ENCODE measurements at places on chromosomes 5 and 9.

- no peak for DNase-seq
Measured at GRCh38 chr5:107531308-107531707, 139.4 kb downstream of the EFNA5 start.

DNA sequence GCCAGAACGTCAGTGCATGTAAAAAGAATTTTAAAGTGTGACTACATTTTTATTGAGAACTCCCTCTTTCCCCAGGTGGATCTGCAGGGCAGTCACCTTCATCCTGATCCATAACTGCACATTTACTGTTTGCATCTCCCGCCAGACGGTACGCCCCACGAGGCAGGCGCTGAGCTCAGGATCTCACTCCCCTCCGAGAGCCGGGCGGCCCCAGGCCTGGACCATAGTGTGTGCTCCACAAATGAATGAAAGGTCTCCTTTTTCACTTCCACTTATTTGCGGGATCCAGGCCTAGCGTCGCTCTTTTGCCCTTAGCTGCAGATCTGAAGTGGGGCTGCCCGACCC lies 378 bp downstream of the DROSHA start:
- DNase-seq, result no peak

DNA sequence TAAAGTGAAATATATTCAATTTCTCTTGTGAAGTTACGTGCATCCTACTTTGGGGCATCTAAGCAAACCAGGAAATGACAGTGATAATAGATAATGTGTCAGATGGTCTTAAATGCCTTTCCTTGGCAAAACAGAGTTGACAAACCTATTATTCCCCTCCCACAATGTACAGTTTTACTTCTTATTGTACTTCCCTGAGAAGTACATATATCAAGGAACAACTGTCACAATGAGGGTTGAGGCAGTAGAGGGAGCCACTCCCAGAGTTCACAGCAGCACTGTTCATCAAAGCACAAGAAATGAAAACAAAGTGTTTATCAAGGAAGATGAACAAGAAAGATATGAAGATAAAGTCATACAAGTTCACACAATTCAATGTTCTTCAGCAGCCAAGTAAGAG lies 41.1 kb downstream of the ELAVL2 start:
- no peak for DNase-seq

- no peak for DNase-seq
Measured at GRCh38 chr5:80959768-80960442, at the start of gene RASGRF2. TSS of gene RASGRF2 (plus strand) at chr5:80960363. CDS start at chr5:80960739, 376 bp downstream.

DNA sequence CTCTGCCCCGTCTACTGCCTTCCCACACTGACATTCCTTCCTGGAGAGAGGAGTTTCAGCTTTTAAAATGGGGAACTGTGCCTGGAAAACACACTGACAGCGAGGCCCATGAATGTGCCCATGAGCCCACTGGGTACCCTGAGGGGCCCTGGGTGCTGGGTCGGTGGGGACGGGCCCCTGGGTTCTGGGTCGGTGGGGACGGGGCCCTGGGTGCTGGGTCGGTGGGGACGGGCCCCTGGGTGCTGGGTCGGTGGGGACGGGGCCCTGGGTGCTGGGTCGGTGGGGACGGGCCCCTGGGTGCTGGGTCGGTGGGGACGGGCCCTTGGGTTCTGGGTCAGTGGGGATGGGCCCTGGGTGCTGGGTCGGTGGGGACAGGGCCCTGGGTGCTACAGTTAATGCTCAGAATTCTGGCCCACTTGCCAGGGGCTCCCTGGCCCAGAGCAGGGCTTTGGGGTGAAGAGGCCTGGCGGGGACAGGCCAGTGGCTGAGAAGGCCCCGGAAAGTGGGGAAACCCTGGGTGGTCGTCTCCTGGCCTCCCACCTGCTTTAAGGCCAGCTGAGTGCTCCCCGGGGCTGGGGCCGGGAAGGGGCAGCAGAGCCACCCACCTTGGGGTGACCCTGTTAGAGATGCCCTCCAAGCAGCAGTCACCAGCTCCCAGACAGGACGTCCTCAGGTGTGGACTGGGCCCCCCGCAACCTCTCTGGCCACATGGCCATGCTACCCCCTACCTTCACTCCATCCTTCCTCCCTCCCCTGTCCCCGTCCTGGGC lies 2.5 kb downstream of the GPSM1 start:
- no peak for DNase-seq

- DNase-seq, result no peak
Measured at GRCh38 chr9:127767410-127767809, 11.1 kb downstream of the SH2D3C start.

DNA sequence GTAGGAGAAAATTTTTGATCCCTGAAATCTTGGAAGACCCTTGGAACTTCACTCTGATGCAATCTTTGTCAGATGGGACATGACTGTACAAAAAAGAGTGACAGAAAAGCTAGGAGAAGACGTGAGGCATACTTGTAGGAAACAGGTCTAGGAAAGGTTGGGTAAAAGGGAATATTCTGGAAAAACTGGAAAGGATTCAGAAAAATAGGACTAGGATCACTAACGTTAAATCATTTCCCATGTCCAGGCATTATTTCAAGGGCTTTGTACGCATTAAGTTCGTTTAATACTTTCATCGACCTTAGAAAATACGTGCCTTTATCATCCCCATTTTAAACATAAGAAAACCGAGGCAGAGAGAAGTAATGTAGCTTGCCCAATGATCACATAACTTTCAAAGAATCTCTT lies 2.9 kb downstream of the ALDH1A1 start:
- no peak for DNase-seq

DNA sequence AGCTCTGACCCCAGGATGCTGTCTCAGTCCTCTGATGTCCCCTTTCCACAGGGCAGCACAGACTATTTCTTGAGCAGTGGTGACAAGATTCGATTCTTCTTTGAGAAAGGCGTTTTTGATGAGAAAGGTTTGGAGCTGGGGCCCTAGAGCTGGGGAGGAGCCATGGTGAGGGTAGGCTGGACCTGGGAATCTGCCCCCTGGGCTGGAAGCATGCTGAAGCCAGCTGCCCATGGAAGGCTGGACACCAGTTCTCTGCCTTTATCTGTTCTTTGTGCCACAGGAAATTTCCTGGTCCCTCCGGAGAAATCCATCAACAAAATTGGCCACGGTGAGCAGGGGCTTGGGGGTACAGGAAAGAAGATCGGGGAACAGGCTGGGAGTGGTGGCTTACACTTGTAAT lies 12.9 kb downstream of the PHYHD1 start:
- no peak for DNase-seq

- DNase-seq, result no peak
Measured at GRCh38 chr9:22383718-22384117, 62.9 kb upstream of the DMRTA1 start.

DNA sequence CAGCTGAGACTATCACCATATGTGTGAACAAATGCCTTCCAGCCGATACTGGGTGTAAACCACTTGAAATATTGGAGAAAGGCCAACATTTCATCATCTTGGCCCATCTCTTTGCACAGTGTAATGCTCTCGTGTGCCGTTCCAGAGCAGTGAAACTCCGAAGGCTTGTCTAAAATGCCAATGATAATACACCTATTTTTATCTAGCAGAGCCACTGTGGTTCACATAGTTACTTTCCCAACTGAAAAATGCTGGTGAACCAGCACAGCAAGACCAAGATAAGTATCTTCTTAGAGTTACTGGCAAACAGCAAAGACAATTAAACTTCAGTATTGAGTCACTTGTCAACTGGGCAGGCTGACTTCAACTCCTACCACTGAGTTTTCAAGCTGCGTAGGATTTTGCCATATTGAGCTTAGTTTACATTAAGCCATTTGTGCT lies 379.9 kb upstream of the ACTBL2 start:
- peak; percentile 95 for DNase-seq

- DNase-seq, result no peak
Measured at GRCh38 chr5:96752341-96753016, 55.3 kb downstream of the ERAP1 start.

GRCh38 chr5:106474066-106474465 lies 1196.7 kb downstream of the EFNA5 start:
- DNase-seq, result no peak

- no peak for DNase-seq
Measured at GRCh38 chr9:100473276-100474081, 530 bp downstream of the TMEFF1 start.

DNA sequence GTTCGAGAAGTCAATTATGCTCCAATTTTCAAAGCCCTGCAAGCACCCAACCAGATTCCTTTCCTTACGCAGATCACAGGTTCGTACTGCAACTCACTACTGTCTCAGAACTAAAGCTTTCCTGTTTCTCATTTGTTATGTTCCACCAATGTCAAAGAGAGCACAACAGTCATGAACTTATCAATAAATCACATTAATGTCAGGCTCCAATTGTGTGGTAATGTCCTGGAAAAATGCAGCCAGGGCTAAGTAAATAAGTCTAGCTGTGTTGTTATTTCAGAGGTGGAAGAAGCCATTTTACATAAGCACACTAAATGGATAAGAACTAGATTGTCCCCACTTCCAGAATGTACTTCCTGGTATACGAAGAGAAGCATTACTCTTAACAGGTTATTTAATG lies 488.6 kb upstream of the PTGER4 start:
- no peak for DNase-seq

- DNase-seq, result no peak
Measured at GRCh38 chr5:179115307-179115706, 55.1 kb downstream of the ZNF354C start.

- DNase-seq, result no peak
Measured at GRCh38 chr9:97564291-97565175, 63.1 kb downstream of the TMOD1 start.

- DNase-seq, result no peak
Measured at GRCh38 chr9:127252410-127253318, 11.9 kb upstream of the GARNL3 start.

GRCh38 chr5:69512740-69513260 lies 20.2 kb downstream of the OCLN start:
- peak; percentile 36 for DNase-seq

DNA sequence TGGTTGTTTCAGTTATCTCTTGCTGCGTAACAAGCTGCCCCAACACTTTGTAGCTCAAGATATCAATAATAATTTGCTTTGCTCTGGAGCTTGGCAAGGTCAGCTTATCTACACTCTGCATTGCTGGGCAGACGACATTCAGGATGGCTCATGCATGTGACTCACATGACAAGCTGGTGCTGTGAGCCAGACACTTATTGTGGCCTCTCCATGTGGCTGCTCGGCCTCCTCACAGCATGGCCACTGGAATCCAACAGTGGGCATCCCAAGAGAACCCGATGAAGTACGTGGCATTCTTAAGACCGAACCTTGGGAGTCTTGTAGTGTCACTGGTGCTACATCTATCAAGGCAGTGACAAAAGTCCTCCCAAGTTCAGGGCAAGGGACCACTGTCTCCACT lies 94.2 kb upstream of the MVB12B start:
- DNase-seq, result no peak

DNA sequence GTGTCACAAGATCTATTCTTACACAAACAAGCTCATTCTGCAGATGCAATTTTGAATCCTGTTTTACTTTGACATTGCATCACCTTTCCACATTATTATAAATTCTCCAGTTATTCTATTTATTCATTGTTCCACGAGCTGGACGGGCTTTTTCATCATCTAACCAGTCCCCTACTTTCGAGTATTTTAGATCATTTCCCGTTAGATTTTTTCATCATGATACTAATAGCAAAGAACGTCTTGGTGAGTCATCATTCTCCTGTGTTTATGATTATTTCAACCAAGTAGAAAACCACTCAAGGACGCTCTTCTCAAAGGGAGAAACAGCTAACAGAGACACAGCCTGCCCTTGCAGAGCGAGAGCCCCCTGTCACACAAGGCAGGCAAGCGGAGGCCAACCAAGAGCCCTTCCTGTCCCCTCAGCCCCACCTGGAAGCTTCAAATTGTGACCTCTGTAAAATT lies 15.1 kb downstream of the BBLN start:
- DNase-seq, result no peak

DNA sequence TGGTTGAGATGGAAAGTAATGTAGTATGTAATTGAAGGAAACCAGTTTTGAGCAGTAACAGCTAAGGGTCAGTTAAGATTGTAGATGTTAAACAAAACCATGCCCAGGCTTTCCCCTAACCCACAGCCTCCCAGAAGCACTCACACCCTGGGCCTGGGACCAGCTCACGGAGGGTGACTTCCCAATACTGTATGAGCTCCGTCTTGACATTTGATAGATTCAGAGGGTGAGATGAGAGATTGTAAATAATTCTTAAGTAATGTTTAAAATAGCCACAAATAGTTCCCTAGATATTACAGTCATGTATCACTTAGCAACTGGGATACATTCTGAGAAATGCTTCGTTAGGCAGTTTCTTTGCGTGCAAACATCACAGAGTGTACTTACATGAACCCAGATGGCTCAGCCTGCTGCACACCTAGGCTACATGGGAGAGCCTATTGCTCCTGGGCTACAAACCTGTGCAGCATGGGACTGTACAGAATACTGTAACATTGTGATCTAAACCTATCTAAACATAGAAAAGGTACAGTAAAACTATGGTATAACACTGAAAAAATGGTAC lies 140.7 kb downstream of the FANCC start:
- DNase-seq, result no peak

DNA sequence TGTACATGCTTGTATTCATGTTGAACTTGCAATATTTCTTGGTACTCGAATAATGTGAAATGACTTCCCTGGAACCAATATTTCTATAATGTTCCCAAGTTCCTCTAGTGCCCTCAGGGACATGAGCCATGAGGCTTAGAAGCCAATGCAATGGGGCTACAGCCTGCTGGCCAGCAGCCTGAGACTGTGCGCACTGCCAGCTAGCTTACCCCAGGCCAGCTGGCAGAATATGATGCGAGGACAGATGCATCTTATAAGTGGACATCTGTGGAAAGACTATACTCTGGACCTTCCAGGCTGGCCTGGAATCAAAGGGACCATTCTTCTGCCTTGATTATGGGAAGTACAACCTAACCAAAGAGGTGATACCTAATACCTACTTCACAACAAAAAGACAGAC lies 1862.0 kb upstream of the ACO1 start:
- no peak for DNase-seq

- no peak for DNase-seq
Measured at GRCh38 chr9:27460226-27461023, 63.7 kb upstream of the IFNK start.

GRCh38 chr9:20511686-20512085 lies 110.6 kb downstream of the MLLT3 start:
- no peak for DNase-seq

GRCh38 chr5:58066557-58066956 lies 393.3 kb downstream of the PLK2 start:
- no peak for DNase-seq

DNA sequence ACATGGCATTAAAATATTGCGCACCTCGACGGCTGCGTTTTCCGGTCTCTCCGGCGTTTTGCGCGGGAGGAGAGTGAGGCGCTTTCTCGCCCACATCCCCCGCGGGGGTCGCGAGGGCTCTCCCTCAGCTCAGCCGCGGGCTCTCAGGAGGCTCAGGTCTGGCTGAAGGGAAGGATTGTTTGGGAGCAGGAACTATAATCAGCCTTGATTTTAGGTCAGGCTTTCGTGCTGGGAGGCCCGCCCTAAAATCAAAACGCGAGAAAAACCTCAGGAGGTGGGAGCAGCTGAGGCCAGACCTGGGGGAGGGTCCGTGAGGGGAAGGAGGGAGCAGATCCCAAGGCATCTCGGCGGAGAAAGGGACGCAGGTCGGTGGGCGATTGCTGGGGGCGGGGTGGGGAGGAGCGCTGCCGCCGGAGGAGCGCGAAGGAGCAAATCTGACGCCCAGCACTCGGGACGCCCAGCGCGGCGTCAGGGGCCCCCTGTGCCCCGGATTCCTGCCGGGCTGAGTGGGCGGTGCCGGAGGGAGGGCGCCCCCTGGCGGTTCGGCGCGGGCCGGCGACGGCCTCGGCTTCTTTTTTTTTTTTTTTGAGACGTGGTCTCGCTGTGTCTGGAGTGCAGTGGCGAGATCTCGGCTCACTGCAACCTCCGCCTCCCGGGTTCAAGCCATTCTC lies 18.7 kb upstream of the RNF130 start:
- no peak for DNase-seq

All from AG04449 (cell line).